Left kidney (tissue), 8 donors: ENCODE measurements at places on chromosomes 3 and 15. TPM values are rescaled to one million over a fixed set of nuclear protein-coding genes. Genes with fewer than 3 reads are reported as not detected.

DNA sequence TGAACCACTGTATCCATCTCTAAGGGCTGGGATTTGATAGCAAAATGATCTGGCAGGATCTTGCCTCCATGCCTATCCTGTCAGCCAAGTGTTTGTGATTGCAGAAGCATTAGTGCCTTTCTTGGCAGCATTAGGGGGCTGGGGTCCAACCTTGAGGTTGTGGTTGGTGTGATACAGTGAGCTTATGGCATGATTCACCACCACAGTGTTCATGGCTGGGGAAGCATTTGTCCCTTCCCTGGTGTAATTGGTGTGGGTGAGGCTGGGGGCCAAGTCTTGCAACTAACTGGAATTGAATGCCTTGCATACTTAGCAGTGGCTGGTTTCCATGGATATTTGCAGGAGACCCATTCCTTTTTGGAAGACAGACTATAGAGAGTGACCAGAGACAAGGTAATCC lies 271.0 kb upstream of the TBL1XR1 start:
- DNase-seq, result no peak

GRCh38 chr3:37174532-37175126 lies at the start of gene LRRFIP2:
TSS of gene LRRFIP2 (minus strand) at chr3:37174582. CDS start at chr3:37148983, 25,599 bp downstream.
- DNase-seq, result no peak

GRCh38 chr3:45516829-45517228 lies 77.7 kb upstream of the LIMD1 start:
- DNase-seq, result no peak

DNA sequence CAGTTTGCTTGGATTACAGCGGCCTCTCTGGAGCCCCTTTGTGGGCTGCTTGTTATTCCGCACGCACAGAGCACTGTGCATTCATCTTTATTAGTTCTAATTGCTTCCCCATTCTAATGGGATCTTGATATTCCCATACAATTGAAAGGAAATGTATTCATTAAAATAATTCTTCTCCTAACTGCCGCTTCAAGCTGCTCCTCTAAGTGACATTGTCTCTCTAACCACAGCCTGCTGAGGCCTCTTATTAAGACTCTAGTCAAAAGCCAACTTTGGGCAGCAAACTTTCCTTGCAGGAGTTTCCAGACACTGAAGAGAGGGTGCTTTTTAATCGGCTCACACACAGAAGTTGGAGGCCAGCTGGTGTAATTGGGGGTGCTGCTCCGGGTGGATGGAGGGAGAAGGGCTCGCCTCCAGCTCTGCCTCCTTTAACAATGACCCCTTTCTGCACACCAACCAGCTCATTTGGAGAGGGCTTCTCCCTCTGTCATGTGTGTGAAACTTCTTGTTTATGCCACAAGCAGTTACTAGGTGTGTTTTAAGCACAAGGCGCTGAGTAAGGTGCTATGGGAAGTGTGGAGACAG lies 5.6 kb upstream of the MAGEF1 start:
- DNase-seq, result no peak

Gene PTPN23
- polyA plus RNA-seq, result 27.2 TPM

Gene HYKK
- 10.3 TPM for polyA plus RNA-seq

DNA sequence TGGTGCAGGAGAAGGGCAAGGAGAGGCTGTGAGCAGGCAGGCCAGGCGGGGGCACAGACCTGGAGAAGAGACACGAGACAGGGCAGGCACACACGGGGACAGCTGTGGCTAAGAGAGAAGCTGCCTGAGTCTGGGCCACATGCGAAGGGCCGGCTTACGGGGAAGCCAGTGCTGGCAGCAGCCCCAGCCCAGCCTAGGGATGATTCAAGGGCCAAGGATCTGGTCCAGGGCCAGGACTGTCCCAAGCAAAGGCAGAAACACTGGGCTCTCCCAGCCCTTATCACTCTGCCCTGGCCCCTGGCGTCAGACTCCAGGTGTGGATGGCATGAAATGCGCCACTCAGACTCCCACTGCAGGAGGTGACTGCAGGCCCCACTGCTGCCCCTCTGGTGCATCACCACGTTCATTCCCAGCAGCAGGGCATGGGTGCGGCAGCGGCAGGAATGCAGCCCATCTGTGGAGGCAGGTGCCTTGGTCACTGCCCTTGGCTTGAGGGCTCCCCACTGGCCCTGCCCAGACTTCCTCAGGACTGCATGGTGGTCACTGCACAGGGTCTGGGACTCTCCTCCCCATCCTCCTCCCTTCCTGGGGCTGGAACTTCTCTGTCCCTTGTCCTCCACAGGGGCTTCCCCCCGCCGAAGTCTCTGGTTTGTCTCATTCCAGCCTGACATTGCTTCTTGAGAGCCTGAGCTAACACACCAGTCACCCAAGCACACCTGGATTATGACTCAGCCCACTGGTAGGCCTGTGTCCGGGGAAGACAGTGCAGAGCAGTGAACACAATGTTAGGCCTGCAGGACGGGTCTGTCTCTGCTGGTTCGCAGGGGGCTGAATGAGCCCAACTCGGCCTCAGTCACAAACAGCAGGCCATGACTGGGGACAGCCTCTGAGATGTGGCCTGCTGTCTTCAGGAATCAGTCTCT lies 69.3 kb downstream of the TBC1D2B start:
- no peak for DNase-seq

- DNase-seq, result no peak
Observed at GRCh38 chr3:153293265-153293664, 131.2 kb downstream of the RAP2B start.

DNA sequence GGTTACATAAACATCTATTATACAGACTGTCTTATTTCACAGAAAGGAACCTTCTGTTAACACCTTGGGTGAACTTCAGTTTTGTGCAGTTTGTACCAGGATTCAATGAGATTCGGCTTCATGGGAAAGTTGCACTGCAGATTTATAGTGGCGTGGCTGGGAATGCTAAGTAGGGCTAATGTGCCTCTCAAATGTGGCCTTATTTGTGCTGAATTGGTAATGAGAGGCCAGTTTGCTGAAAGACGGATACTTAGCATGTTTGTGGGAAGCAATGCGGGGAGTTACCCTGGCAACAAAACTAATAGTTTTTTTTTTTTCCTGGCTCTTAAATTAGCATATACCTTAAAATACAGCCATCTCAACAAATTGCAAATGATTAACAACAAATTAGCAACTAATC lies 28.6 kb upstream of the CEMIP start:
- DNase-seq, result peak; percentile 42

Gene WDR93
- polyA plus RNA-seq, result 3.7 TPM

Gene BMF
- 45.3 TPM for polyA plus RNA-seq

- no peak for DNase-seq
Observed at GRCh38 chr3:105678017-105678416, 190.8 kb downstream of the CBLB start.

GRCh38 chr3:53274938-53275605 lies 19.2 kb upstream of the TKT start:
- DNase-seq, result no peak

DNA sequence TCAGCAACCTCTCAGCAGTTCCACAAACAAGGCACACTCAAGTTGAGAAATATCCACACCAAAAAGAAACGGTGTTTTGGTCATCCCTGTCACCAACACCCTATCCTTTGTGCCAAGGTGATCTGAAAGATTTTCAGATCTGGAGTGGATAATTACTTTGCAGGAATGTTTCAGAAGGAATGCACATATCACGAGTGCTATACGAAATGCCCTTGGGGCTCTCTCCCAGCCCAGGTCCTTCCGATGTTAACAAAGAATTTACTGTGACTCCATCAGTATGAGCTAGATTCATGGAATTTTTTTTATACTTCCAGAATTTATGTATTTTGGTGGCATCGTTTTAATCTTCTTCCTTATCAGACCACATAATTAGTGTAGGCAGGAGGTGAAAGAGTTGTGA lies 105.0 kb downstream of the GRM7 start:
- no peak for DNase-seq

GRCh38 chr15:43918717-43919116 lies 91.9 kb downstream of the WDR76 start:
- no peak for DNase-seq

Gene CERS3
- polyA plus RNA-seq, result 0.08 TPM

GRCh38 chr3:125959317-125960065 lies 9.5 kb upstream of the ROPN1B start:
- no peak for DNase-seq

DNA sequence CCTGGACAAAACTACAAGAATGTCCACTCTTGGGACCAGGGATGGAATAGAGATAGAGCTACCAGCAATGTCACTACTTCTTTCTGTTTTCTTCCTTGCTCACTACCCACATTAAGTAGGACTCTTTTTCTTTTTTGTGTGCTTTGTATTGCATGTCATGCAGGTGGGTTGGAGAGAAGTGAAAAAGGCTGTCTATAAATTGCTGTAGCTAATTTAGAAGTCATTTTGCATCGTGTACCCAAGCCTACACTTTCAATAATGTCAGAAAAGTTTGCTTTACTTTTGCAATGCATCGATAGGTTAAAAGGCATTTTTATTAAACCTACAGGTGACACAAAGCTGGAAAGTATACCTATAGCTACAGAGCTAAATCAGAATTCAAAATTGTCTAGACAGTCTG lies 58.9 kb downstream of the GTF2E1 start:
- no peak for DNase-seq

Gene HES1
- 65.2 TPM for polyA plus RNA-seq

Gene SYNPR
- not detected for polyA plus RNA-seq

DNA sequence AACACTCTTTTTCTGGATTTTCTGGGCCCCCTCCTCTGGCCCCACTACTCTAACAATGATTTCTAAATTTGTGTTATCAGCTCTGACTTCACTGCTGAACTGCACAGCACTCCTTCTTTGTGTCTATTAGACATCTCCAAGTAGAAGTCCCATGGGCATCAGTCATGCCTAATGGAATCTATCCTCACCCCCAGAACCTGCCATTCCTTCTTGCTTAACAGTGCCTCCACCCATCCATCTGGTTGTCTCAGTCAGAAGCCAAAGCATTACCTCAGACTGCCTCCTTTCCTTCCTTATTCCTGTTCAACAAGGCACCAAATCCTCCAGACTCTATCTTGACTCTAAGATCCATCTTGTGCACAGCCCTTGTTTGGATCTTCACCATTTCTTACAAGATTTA lies 36.2 kb downstream of the SSR3 start:
- DNase-seq, result no peak

- DNase-seq, result no peak
Observed at GRCh38 chr15:69994429-69995205, 103.1 kb downstream of the TLE3 start.

DNA sequence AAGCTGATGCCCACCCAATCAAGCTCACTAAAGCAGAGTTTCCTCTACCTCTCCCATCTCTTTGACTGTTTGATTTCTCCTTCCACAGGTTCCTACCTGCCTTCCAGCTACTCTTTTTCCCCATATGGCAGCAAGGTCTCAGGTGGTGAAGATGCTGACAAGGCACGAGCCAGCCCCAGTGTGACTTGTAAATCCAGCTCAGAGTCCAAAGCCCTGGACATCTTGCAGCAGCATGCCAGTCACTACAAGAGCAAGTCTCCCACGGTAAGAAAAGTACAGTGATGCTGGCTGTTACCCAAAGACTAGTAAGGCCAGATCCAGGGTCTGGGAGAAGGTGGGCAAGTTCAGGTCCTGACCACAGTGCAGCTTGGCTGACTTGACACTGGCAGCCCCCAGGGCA lies 95.3 kb downstream of the RBPMS2 start:
- DNase-seq, result no peak

Gene MCF2L2
- 1.7 TPM for polyA plus RNA-seq

DNA sequence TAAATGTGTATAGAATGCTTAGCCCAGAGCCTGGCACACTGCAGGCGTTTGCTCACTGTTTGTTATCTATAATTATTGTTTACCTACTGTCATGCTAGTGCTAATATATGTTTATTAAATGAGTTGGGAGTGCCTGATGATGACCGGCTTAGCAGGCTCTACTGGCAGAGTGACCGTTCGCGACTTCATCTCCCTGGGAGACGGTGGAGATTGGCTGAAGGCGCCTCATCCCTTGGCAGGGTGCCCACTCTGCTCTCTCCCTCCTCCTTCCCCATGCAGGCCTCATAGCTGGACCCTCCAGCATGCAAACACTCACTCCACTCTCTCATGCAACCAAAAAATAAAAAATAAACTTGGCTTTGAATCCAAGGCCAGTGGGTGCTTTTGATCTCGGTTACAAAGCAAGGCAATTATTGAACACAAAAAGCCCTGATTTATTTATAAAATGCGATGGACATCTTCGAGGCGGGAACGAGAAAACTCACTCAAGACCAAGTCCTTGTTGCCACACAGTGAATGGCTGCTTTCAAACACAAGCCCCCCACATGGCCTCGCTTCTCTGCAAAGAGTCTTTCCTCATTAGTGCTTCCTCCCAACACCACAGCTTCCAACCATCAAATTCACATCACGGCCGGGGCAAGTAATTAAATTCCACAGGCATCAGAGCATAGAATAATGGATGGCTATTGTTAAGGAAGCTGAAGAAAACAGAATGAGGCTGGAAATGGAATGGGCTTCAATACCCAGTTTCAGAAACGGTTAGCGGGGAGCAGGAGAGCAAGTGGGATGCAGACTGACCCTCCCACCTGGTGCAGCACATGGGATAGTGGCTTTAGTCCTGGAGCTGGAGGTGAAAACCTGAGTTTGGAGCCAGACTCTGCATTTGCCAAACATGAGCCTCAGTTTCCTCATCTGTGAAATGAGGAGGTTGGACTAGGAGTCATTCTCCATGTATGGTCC lies 135.7 kb upstream of the RAD18 start:
- no peak for DNase-seq

DNA sequence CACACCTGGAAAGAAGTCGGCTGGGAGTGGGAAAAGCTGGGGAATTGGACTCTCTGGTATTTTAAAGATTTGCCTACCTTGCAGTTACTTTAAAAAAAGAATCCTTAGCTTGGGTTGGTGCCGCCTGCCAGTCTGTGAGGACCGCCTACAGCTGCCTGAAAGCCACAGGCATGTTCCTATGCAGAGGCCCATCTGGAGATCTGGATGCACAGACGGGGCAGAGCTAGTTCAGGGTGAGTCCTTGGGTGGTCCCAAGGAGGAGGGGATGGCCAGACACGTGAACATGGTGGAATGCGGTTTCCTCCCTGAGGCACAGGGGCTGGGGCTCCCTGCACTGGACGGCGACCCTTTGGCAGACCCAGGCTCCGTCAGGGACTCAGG lies 113.2 kb upstream of the IQSEC1 start:
- no peak for DNase-seq

DNA sequence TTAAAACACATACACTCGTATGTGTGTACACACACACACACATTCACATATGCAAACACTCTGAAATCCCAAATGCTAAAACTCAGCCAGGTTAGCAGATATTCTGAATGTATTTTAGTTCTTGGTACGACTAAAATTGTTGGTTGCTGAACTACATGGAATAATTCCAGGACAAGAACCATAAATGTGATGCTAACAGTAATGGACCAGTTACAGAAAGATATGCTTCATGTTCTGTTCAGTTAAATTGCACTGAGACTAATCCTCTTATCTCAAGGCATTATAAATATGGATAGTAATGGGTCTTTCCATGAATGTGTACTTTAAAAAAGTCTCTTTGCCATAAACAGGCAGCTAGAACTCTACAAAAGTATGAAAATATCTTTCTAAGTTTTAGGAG lies 113.3 kb downstream of the FRMD4B start:
- DNase-seq, result no peak

- DNase-seq, result no peak
Observed at GRCh38 chr15:46366360-46367007, 731.7 kb downstream of the SQOR start.

- no peak for DNase-seq
Observed at GRCh38 chr15:41596972-41597371, 38.0 kb downstream of the TYRO3 start.
